ENCODE measurements at places on chromosomes 4 and X. TPM values are rescaled to one million over a fixed set of nuclear protein-coding genes. Genes with fewer than 3 reads are reported as not detected.
A peak's percentile ranks its signal among the peaks of the same experiment; 100 is the strongest.

- peak; percentile 52 for DNase-seq
Measured at GRCh38 chr4:118968005-118968404, 79.4 kb downstream of the SYNPO2 start.

Gene SHOX
- total RNA-seq, result not detected

GRCh38 chr4:42083816-42084215 lies 68.6 kb downstream of the BEND4 start:
- no peak for DNase-seq

- no peak for DNase-seq
Measured at GRCh38 chrX:23890933-23891332, 16.8 kb downstream of the APOO start.

GRCh38 chr4:153560908-153561307 lies 94.7 kb downstream of the TMEM131L start:
- peak; percentile 25 for DNase-seq

GRCh38 chrX:110734894-110735541 lies 60.6 kb downstream of the CHRDL1 start:
- DNase-seq, result no peak
